HuH-7 (cell line): ENCODE measurements at places on chromosomes 1 and 21.

DNA sequence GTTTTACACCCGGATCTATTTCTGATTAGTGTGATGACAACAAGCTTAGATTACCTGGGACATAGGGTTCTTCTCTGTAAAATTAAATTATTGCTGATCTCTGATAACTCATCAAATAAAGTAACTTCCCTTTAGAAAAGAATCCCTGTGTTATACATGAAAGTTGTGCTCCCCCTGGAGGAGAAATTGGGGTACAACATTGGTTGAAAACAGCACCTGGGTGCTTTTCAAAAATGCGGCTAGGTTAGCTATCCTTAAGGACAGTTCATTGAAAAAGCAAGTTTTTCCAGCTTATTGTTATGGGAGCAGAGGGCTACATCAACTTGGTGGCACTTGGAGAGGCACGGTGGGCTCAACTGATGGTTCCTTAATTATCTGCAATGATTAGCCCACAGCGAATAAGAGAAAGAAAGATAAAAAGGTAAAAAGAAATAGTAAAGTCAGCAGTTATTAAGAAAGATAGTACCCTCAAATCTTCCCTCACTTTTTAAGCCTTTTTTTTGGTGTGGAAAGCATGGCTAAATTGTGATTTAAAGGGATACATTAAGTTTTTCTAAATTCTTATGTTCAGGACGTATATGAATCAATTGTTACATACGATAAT, 97.8 kb downstream of the FMN2 start:
- DNase-seq, result peak; percentile 25

GRCh38 chr1:96596226-96596922, 125.2 kb upstream of the PTBP2 start:
- peak; percentile 47 for DNase-seq

DNA sequence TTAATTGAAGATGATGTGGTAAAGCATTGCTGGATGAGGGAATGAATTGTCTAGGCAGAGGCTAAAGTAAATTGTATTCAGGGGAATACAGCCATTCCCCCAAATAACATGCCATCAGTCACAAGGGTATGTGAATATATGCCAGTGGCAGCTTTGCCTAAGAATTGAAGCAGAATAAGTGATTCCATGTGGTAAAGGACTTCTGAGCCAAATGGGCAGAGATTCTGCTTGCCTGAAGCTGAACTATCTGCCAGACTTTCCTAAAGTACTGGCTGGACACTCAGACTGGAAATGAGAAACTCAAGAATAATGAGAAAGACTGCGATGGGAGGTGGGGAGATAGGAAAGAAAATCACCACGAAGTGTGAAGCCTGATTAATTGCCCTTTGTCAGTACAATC, 2.4 kb downstream of the LIX1L start:
- DNase-seq, result no peak

GRCh38 chr1:203422656-203423055, 53.0 kb upstream of the PRELP start:
- DNase-seq, result no peak

DNA sequence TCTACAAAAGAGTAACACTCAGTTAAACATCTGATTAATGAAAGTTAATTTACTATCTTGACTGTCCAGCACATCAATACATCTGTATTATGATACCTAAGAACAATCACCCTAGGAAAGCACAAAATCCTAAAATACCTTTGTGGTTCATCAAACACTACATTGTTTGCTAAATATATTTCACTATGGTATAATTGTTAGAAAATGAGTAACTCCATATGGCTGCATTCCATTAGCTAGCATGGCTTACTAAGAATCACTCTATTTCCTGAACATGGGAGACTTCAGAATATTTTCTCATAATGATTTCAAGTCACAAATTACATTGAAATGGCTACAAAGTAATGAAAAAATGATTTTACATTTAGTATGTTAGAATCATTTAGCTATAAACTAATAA, 12.5 kb downstream of the TRMT1L start:
- no peak for DNase-seq

DNA sequence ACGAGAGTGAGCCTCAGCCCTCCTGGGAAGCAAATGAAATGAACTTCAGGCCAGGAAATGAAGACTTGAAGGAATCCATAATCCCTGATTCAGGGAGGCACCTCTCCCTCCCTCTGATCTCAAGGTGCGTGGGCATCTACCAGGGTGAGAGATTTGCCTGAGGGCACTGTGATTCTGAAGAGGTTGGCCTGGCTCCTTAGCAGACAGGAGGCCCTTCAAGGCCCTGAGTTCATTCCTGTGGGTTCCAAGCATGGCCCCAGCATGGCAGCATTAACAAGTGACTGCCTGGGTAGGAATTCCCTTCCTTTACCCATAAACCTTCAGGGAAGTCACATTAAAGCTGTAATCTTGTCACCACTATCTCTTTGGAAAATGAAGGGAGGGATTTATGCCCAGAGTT, 29.8 kb upstream of the IFNGR2 start:
- DNase-seq, result no peak

DNA sequence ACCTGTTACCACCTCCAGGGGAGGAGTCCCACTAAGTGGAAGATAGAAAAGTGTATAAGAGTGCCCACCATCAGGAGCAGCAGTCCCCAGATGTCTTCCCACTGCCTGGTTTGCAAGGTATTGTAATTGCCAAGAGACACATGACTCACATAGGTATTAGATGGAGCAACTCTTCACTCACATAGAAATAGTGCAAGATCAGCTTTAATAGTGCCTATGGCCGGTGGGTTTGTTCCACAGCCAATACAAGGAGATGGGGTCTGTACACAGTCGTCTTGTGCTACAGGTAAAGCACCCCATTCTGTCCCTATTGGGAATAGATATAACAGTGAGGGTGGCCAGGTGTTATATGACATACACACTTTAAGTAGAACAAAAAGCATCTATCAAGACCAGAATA, 18.6 kb upstream of the GBP5 start:
- no peak for DNase-seq

- DNase-seq, result no peak
Measured at GRCh38 chr1:9150582-9151327, 21.9 kb upstream of the GPR157 start.

DNA sequence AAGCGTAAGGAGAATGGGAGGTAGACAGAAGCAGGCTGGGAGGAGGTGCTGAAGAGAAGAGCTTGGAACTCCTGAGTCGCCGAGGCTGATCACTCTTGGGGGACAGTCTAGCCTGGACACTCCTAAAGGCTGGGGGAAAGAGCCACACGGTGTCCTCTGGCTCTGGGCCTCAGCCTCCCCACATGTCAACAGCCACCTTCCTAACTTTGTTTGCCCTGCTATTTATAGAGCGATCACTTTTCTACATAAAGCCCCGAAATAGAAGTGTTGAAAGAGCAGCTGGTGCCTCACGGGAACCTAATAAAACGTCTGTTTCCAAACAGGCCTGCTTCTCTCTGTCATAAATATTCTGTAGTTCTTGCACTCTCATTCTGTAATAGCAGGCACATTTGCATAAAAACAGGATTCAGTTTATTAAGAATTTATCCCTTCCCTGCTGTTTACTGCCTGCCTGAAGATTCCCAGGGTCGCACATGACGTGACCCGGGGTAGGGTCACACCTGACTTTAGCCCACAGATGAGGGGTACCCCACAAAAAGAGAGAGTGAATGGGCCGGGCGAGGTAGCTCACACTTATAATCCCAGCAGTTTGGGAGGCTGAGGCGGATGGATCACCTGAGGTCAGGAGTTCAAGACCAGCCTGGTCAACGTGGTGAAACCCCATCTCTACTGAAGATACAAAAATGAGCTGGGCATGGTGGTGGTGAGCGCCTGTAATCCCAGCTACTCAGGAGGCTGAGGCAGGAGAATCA, 212.5 kb downstream of the TOMM20 start:
- peak; percentile 42 for DNase-seq

GRCh38 chr1:220430586-220430985, 97.3 kb upstream of the MARK1 start:
- no peak for DNase-seq

DNA sequence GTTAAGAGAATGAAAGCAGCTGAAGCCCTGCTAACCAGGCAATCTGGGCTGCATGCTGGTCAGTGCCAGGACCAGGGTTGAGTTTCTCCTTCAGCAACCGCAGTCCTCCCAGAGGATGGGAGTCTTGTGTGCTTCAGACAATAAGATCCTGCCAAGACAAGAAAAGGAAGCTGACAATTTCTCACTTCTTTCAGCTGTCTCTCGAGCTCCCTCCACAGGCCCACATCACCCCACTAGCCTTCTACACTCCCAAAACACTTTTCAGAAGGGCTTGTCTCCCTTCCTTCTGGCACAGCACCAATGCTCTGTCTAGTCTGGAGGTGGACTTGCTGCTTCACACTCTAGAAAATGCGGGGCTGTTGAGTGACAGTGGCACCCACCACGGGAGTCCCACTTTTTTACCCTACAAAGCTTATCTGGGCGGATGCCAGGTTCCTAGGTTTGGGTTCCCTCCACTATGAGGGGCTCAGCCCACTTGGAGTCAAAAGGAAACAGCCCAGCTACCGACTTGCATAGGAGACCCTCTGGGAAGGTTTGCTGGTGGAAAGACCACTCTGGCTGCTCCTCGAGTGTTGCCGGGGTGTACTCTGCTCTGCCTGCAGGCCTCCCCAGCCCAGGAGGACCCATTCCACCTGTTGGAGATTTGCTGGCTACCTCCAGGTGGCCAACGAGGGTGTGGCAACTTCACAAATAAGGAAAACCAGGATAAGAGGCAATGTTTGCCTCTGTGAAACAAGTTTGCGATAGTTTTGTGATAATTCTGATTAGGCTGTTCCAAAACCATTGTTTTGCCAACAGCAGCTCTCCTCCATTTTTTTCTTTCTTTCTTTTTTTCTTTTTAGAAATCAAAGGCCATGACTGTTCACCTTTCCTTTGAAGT, 68.9 kb downstream of the TENT5C start:
- DNase-seq, result peak; percentile 11

DNA sequence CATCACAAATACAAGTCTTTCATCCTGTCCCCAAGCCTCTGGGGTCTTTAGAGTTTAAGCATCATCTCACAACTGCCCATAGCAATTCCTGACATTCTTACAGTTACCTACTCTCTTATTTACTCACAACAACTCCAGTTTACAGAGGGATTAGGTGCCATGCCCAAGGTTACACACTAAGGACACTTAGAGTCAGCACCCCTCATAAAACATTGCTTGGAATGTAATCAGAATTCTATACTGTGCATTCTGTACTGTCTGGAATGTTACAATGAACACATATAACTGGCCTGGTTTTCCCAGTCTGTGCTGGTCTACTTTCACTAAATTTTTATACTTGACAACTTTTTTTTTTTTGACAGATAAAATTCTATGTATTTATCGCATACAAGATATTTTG, 14.5 kb upstream of the RBM15 start:
- DNase-seq, result no peak

- DNase-seq, result peak; percentile 90
Measured at GRCh38 chr1:1069056-1069710, 4.9 kb downstream of the RNF223 start.

DNA sequence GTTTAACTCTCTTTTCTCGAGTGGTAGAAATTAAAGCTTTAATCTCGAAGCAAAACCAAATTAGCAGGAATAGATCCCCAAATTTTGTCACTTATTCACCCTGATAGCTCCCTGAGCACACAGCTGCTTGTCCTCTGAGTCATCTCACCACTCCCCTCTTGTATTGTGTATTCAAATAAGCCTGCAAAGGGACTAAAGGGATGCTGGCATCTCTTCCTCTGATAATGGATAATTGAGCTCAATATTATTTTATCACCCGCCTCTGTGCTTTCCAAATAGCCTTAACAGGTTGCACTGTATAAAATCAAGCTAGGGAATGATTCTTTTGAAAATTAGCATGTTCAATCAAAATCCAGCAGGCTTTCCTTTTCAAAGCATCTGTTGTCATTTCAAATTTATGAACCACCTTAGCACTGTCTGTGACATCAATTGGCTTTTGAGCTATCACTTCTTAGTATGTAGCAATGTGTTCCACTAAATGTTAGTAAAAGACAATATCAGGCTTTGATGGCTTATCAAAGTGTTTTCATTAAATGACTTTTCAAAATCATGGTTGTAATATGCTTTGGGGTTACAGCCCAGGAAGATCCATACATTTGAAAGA, 561.6 kb downstream of the PLA2G4A start:
- DNase-seq, result no peak

GRCh38 chr21:24955275-24955961, 651.9 kb downstream of the MRPL39 start:
- no peak for DNase-seq

- no peak for DNase-seq
Measured at GRCh38 chr1:59750328-59751003, 64.3 kb upstream of the HOOK1 start.

DNA sequence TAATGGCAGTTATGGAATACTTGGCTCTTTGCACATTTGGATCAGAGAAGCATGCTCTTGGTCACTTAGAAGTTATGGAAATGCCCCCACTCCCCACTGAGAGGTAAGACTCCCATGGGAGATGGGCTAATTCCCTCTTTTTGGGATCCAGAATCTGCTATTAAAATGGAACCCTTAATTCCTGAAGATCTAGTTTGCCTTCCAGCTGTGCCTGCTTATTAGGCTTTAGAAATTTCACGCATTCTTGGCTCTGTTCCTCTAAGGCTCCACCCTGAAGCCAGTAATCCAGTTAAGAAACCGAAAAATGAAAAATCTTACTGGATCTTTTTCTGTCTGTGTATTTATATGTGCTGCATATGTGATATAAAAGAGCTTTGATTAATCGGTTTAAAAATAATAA, 76.7 kb downstream of the USH2A start:
- no peak for DNase-seq
